ENCODE measurements at places on chromosomes 7 and 10.

DNA sequence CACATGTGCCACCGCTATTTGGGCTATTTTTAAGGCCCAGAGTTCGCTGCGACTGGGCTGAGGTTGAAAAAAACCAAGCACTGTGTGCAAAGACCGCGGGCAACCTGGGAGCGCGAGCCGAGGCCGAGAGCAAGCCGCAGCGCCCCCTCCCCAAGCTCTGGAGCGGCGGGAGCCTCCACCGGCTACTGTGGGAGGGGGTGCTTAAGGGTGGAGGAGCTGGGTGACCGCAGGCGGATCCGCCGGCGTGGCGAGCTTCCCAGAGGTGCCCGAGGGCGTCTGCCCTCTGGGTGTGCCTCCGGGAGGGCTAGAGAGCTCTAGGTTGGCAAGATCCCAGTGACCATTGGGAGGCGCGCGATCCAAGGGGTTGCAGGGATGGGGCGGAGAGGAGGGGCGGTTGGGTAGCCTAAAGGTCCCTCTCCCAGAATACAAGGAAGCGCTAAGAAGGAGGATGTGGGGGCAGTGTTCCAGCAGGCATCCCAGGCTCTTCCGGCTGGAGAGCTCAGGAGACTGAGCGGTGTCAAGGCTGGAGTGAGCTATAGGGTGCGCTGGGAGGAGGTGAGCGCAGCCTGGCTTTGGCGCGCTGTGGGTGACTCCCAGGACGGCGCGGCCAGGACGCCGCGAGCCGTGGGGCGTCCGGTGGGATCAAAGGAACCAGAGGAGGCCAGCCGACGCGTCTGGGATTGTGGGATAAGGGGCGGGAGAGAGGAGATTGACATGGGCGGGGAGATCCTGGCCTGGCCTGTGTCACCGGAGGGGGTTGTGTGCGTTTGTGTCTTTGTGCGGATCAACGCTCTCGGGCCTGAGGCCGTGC, 8.0 kb downstream of the DLX5 start:
- DNase-seq = peak; percentile 49

- DNase-seq = no peak
Measured at GRCh38 chr10:75103881-75104686, 7.4 kb upstream of the SAMD8 start.

GRCh38 chr7:26860361-26860760, 4.0 kb downstream of the SKAP2 start:
- DNase-seq = no peak

DNA sequence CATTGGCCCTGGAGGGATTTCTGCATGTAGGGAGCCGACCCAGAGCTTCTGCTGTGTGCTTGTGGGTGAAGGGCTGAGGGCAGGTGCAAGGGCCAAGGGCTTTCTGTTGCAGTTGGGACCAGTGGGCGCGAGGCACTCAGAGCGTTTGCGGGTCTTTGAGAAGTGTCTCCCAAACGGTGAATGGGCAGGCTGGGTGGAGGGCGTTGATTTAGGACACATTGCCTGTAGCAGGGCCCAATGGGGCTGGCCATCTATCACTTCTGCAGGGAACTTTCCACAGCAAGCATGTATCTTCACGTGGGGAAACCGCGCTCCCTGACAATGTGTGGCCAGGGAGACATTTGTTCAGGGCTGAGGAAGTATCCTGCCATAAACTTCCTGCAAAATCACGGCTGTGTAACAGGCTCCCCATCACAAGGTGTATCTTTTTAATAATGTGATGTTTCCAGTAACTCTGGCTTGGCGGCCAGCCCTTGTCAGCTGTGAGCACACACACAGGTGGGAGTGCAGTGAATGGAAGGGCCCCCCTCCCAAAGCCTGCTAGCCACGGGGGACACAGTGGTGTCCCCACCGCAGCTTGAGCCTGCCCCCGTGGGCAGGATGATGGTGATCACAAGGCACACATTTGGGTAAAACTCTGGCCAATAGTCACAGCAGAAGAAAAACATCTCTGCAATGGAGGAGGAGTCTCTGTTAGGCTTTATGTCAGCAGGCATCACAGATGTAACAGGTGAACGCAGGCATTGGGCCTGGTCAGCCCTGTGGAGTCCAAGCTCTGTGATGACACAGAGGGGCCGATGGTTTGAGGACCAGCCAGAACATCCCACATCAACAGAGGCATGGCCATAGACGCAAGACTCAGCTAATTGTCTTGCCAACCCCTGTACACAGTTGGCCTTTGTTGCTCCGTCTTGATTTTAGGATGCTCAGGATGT, 84.3 kb downstream of the GLRX3 start:
- no peak for DNase-seq

DNA sequence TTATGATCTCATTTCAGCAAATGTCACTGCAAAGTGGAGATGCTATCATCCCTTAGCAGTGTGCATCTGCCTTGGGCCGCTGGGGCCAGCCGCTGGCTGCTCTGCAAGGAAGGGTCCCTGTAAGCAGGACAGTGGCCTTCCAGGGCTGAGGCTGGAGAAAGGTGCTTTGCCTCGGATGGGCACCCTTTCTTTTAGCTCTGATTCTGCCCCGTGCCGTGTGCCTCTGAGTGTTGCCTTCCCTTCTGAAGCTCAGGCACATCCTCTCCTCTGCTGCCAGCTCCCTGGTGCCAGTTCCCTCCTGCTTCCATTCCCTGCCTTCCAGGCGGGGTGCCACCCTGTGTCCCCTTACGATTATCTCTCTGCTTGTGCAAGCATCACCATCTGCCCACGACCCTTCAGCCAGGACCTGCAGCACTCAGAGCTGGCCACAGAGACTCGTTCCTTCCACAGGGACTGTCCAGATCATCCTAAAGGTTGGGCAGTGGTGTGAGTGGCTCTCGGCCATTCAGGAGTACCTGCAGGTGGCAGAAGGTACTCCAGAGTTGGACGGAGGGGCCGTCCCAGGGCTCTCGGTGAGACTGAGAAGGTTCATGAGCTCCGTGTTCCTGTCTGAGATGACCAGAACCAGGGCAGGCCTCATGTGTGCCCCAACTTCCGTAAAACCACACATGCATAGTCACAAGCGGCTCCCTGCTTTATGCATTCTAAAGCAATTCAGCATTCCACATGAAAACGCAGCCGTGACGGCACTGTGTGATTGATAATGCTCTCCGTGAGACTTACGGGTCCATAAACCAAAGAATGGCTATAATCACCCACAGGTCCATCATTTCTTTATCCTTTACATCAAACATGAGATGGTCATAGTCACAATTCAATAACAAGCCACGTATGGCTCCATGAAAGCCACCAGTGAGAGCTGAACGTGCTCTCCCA, 371.4 kb downstream of the DNAJB6 start:
- DNase-seq = no peak

DNA sequence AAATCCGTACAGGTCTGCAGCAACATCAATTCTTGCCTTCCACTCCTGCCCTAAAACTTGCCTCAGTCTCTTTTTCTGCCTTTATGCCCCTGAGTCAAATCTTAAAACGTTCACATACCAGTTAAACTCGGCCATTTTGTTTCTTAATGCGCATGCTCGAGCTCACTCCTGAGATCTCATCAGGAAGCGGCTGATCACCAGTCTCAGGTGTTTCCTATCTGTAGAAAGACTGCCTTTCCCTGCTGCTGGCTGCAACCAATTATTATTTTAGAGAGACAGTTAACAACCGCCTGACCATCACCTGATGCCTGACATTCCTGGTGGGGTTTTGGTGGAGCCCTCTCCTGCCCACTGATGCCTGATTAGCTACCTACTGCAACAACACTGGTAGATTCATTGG, 70.2 kb upstream of the TMEM140 start:
- no peak for DNase-seq

DNA sequence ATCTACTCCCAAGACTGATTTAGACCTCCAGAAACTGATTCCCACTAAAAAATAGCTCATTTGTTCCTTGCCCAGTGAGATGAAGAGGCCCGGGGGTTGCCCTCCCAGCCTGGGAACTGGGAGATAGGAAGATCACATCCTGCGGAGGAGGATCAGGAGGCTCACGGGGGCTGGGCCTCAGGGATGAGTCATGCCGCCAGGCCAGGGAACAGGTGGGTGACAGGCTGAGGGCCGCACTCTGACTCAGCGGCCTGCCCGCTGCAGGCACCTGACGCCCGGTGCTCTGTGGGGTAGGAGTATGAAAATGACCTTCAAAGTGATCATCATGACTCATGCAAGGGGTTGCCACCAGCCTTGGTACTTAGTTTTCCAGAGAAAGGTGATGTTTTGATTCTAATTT, 104.5 kb upstream of the ZPBP start:
- no peak for DNase-seq

DNA sequence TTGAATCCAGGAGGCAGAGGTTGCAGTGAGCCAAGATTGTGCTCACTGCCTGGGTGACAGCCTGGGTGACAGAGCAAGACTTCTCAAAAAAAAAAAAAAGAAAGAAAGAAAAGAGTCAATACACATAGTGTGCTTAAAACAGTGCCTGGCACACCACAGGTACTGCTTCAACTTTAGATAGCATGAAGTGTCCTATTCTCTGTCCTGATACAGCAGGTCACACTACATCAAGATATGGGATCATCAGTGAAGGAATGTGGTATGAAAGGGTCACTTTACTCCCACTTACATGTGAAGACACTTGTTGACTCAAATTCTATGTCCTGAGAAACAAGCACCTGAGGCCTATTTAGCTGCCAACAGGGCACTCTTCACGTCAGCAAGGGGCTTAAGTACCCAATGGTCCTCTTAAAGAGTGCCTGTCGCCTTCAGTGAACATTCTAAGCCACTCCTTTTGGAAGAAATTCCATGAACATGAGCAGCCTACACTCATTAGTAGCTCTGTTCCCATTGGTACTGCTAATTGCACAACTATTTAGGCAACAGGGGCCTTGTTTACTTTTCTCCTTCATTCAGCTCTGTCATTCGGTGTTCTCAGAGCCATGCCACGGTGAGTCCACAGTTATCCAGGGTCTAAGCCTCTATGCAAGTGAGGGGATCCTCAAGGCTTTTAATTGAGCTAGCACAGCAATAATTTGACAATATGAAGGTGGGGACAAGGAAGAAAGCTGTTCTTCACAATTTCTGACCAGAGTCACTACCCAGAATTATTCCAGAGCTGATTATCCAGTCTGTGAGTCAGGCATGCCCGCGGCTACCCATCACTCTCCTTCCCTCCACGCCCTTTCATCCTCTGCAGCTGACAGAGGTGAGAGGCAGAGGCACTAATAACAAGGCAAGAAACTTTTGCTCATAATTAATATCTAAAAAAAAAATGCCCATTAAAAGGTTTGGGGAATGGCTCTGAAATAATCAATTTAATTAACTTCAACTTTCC, 56.6 kb upstream of the PTN start:
- no peak for DNase-seq

DNA sequence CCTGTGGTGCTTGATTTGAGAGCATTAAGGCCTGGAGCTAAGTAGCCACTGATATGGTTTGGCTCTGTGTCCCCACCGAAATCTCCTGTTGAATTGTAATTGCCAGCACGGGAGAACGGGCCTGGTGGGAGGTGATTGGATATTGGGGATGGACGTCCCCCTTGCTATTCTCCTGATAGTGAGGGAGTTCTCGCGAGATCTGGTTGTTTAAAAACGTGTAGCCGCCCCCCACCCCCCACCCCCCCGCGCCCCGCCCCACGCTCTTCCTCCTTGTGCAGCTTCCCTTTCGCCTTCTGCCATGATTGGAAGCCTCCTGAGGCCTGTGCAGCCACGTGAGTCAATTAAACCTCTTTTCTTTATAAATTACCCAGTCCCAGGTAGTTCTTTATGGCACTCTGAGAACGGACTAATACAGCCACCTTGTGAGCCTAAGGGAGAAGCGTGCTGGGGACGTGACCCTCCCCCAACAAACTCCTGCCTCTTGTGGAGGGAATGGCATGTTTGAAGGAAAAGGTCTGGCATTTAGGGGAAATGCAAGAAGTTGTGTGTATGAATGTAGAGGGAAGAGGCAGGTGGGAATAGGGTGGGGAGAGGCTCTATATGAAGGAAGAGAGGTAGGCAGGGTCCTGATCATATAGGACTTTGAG, 118.0 kb upstream of the KMT2C start:
- DNase-seq = no peak

DNA sequence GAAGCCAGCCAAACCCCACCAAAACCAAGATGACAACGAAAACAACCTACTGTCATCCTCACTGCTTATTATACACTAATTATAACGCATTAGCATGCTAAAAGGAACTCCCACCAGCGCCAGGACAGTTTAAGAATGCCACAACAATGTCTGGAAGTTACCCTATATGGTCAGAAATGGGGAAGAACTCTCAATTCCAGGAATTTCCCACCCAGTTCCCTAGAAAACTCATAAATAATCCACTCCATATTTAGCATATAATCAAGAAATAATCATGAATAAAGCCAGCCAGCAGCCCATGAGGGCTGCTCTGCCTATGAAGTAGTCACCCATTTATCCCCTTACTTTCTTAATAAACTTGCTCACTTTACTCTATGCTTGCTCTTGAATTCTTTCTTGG, 20.8 kb downstream of the MICU1 start:
- no peak for DNase-seq

DNA sequence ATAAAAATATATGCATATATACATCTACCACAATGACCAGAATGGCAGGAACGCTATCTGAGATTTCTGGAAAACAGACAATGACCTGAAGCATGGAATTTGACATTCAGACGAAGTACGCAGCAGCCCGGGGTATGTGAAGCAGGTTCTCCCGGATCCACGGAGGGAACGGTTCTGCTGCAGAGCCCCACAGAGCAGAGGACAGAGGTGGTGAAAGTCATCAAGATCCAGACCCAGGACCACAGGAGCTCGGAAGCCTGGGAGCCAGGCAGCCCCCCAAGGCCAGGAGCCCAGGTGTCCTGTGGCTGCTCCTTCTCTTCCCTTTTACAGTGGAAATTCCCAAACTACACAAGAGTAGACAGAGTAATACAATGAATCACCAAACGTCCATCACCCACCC, 42.1 kb upstream of the DNAAF5 start:
- DNase-seq = no peak

- no peak for DNase-seq
Measured at GRCh38 chr7:7819442-7820247, 101.2 kb upstream of the RPA3 start.

- DNase-seq = no peak
Measured at GRCh38 chr7:109522585-109522984, 952.9 kb downstream of the DNAJB9 start.

GRCh38 chr7:144508702-144509101, 105.2 kb upstream of the NOBOX start:
- no peak for DNase-seq

DNA sequence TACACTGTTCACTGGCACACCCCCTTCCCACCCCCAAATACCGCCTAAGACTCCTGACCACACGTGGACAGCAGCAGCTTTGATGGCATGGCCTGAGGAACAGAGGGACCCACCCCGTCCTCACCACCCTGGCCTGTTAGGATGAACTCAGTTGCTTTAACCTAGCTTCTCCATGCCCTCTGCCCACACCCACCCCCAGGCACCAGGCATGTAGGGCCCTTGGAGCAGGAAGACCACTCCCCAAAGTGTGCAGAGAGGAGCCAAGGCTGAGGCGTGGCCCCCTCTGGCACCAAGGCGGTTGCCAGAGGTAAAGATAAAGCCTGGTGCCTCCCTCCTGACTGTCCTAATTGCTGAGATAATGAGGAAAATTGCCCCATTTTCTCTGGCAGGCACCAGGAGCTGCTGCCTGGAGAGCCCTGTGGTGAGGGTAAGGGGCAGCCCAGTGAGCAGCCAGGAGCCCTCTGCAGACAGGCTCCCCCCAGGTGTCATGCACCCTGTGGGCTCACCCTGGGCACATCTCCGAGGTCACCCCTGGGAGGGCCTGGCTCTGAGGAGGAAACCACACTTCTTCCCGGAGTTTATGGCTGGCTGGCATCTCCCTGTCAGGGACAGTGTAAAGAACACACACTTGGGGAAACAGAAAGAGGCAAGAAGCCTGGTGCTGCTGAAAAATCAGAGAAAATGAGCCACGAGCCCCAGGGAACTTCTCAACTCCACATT, 47.7 kb downstream of the LRRC20 start:
- DNase-seq = no peak

- no peak for DNase-seq
Measured at GRCh38 chr7:68295386-68295785, 1298.8 kb downstream of the TYW1 start.

All from NCI-H2029 (cell line).